Stimulated activated CD4-positive, alpha-beta T cell treated with anti-CD3 and anti-CD28 coated beads, Interleukin-2, amount 100 ng/mL, for 4 hours (primary cell): ENCODE measurements at places on chromosomes 16 and 17.
A peak's percentile ranks its signal among the peaks of the same experiment; 100 is the strongest.

- no peak for DNase-seq
Measured at GRCh38 chr17:74356646-74357465, 4.8 kb downstream of the BTBD17 start.

- no peak for DNase-seq
Measured at GRCh38 chr16:81779536-81780320, 637 bp downstream of the PLCG2 start.

- DNase-seq = no peak
Measured at GRCh38 chr16:5018793-5019192, 14.9 kb downstream of the NAGPA start.

DNA sequence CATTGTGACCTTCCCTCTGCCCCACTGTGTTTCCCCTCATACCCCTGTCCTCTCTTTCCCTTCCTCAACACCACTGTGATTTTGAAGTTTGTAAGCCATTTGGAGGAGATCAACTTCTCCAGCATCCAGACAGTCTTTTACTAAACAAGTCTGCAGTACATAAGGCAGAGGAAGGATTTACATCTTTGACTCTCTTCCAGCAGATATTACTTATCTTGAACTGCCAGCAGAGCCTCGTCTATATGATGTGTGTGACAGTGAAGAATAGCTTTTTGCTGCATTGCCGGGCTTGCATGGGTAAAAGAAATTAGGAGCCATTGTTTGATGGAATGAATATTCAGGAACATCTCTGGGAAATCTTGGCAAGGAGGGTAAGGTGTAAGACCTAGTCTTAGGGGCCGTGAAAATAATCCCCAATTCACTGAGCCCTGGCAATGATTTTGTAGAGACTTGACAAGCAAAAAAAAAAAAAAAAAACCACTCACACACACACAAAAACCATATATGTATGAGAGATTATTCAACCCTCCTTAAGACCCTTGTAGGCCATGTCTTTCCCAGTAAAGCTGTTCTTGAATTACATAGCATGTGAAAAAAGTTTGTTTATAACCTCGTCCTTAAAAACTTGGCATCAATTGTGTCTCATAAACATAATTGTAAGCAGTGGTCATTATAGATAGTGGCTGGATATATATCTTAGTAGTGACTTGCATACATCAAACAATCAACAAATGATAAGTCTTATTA is 903.9 kb downstream of the CDH11 start:
- DNase-seq = no peak

GRCh38 chr17:61421460-61421859 is 21.8 kb downstream of the TBX2 start:
- no peak for DNase-seq

GRCh38 chr16:13154799-13155198 is 253.4 kb downstream of the SHISA9 start:
- DNase-seq = no peak

DNA sequence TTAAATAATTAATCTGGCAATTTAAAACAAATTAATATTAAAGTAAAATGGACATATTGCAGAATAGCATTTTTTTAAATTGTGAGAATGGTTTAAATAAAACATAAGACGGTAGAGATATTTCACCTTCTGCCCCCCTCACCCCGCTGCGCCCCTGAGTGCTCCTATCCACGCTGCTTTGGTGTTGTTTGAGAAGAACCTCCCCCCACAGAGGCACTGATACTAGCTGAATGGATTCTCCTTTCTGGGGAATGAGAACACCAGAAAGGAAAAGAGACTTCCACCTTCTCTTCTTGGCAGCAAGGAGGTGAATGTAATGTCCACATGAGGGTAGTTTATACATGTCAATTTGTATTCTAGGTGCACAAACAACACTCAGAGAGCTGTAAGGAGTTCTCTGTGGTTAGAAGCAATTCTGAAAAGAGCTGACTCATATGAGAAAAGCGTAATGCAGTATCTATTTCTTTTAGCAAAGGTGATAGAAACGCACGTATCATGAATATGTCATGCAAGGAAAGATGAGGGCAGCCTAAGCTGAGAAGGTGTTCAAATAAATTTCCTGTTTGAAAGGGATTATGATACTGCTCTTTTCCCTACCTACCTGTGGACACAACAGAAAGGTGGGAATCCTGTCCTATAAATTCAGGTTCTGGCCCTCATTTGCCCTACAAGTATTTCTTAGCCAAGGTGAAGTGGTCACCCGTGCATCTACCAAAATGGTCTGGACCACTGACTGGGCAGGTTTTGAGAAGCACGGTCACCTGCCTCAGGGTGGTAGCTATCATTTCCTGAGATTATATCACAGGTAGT is 126.9 kb downstream of the PARN start:
- DNase-seq = no peak

- DNase-seq = no peak
Measured at GRCh38 chr16:66898207-66898606, 17.9 kb downstream of the PDP2 start.

GRCh38 chr16:46519063-46519462 is 102.1 kb downstream of the SHCBP1 start:
- no peak for DNase-seq

- no peak for DNase-seq
Measured at GRCh38 chr17:76472726-76473125, 5.3 kb downstream of the AANAT start.

GRCh38 chr16:27768651-27769272 is 218.8 kb downstream of the KATNIP start:
- no peak for DNase-seq

- no peak for DNase-seq
Measured at GRCh38 chr16:34078691-34079090, 619.3 kb downstream of the TP53TG3F start.

GRCh38 chr17:54426296-54426886 is 474.3 kb upstream of the TOM1L1 start:
- no peak for DNase-seq

GRCh38 chr16:3400446-3400778 is 392 bp downstream of the ZSCAN32 start:
- DNase-seq = no peak

GRCh38 chr17:32519228-32520103 is 32.7 kb downstream of the CDK5R1 start:
- DNase-seq = peak; percentile 41

DNA sequence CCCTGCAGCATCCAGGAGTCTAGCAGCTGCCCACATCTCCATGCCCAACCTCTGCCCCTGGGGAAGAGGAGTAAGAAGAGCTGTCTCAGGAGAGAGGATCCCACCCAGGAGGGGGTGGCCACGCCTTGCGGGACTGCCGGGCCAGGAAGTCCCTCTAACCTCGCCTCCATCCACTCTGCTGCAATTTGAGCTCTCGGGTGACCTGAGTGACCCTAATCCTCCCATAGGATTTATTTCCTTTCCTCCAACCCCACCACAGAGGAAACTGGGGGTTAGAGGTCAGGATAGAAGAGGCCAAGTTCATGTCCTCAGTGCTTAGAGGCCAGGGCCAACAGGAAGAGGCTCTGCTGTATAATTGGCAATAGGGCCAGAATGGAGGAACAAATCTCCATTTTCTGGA is 22.6 kb upstream of the NGFR start:
- no peak for DNase-seq

DNA sequence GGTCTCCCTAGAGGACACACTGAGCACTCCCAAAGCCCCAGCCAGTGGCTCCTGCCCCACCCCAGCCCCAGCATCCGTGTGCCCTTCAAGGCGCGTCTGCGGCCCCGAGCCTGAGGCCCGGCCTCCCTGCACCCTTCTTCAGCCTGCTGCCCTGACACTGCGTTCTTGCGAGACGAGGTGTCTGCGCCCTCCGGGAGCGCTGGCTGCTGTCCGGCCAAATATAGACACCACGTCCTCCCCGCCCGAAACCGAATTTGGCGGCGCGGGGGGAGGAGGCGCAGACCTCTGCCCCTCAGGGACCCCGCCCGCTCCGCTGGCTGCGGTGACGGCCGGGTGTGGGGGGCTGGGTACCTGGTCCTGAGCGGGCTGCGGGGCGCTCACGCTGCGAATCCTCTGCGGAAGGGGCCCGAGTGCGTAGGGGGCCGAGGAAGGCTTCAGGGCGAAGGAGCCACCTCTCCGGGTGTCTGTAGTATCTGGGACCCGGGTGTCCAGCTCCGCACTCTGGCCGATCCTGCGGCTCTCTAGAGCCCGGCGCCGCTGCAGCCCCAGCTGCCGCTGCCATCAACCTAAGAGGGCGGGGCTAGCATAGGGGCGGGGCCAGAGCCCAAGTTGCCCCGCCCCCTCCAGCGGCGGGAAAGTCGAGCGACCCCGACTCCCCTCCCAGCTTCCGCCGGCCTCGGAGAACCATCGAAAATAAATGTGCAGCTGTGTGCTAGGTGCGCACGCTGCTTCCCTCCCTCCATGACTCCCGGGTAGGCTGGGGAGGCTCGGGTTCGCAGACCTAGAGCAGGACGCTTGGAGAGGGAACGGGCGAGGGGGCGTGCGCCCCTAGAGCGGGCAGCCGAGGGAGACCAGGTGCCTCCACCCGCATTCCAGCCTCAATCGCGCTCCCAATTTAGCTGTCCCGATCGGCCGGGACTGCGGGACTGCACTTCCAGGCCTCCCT is at the start of gene CORO6:
CORO6 (minus strand) TSS at position 576 of the 946 bp plus-strand sequence. CDS start 1,491 bp downstream, outside the sequence.
- DNase-seq = peak; percentile 59

GRCh38 chr16:28259781-28260150 is 32.6 kb upstream of the SBK1 start:
- DNase-seq = no peak
